ENCODE measurements at places on chromosomes 2 and 18. TPM values are rescaled to one million over a fixed set of nuclear protein-coding genes. Genes with fewer than 3 reads are reported as not detected.

- DNase-seq: no peak
Observed at GRCh38 chr18:61448316-61448715, 115.1 kb downstream of the CDH20 start.

DNA sequence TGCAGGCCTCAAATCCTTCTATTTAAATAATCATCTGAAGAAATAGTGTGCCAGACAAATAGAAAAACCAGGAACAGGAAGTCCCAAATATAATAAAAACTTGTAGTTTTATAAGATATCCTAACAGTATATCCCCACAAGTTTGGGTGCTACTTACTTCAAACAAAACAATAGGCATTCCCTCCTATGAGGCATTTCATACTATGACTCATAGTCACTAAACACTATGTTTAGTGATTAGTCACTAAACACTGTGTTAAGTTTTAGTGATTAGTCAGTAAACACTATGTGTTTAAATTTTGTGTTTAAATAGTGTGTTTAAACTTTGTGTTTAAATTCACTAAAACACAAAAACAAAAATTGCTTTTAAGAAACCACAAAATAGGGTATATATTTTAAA, 407.0 kb upstream of the CDH19 start:
- DNase-seq: peak; percentile 39

Gene ANKRD30BL
- total RNA-seq: not detected

GRCh38 chr2:111209045-111209514, 88.4 kb downstream of the BCL2L11 start:
- peak; percentile 92 for DNase-seq

- DNase-seq: no peak
Observed at GRCh38 chr2:44107086-44107740, 61.5 kb upstream of the PPM1B start.

DNA sequence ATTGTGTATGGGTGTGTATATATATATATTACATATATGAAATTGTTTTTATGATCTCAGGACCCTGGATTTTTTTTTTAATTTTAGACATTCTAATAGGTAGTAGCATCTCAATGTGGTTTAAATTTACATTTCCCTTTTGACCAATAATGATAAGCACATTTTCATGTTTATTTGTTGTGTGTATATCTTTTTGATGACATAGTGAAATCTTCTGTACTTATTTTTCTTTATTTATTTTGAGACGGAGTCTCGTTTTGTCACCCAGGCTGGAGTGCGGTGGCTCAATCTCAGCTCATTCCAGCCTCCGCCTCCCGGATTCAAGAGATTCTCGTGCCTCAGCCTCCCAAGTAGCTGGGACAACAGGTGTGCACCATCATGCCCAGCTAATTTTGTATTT, 35.1 kb upstream of the CYBRD1 start:
- no peak for DNase-seq

Gene DNAJC27
- total RNA-seq: 3.8 TPM

Gene SNTG2
- 0.86 TPM for total RNA-seq

Gene MSH6
- total RNA-seq: 101 TPM

GRCh38 chr2:9950521-9951271, 797 bp upstream of the GRHL1 start:
- DNase-seq: no peak

- DNase-seq: no peak
Observed at GRCh38 chr2:128578406-128579390, 260.0 kb upstream of the HS6ST1 start.

DNA sequence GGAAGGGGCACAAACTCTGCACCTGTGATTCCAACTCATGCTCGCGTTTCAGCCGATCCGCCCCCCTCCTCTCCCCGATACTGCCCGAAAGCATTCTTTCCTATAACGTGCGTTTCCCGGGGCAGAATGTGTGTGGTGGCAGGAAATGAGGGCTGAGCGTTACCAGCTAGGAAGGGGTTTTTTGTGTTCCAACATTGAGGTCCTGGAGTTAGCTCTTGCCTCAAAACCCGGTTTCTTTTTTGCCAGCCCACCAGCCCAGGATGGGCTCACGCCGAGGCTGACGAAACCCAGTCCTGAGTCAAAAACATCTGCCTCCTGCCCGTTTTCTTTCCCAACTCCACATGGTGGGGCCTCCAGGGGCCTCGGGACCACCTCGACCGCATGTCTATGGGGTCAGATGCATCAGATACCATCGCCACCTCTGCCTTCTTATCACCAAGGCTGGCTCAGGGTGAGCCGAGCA, 113.7 kb upstream of the COPS8 start:
- DNase-seq: no peak

DNA sequence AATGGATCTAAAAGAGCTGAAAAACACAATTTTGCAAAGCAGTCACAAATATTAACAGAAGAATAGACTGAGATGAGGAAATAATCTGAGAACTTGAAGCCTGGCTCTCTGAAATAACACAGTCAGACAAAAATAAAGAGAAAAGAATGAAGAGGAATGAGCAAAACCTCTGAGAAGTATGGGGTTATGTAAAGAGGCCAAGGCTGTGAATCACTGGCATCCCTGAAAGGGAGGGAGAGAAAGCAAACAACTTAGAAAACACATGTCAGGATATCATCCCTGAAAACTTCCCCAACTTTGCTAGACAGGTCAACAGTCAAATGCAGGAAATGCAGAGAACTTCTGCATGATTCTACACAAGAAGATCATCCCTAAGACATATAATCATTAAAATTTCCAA, 73.5 kb upstream of the LHCGR start:
- no peak for DNase-seq

DNA sequence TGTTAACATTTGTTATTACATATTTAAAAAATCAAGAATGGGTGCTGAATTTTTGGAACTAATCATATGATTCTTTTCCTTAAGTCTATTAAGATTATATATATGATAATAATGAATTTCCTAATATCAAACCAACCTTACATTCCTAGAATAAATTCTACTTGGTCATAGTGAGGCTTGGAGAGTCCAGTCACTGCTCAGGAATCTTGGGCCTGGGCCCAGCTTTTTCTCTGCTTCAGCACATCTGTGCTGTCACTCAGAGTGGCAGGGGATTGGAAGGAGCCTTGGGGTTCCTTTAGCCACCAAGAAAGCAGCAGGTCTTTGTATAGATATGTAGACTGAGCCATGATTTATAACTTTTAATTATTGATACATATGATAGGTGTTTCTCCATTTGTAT, 19.9 kb upstream of the ZAP70 start:
- DNase-seq: peak; percentile 39

Gene SOWAHC
- 15.1 TPM for total RNA-seq

- no peak for DNase-seq
Observed at GRCh38 chr2:234463626-234464290, 33.1 kb downstream of the ARL4C start.

- no peak for DNase-seq
Observed at GRCh38 chr2:21037671-21038108, 6.2 kb downstream of the APOB start.

GRCh38 chr2:78281164-78281563, 744.3 kb upstream of the REG3G start:
- no peak for DNase-seq

DNA sequence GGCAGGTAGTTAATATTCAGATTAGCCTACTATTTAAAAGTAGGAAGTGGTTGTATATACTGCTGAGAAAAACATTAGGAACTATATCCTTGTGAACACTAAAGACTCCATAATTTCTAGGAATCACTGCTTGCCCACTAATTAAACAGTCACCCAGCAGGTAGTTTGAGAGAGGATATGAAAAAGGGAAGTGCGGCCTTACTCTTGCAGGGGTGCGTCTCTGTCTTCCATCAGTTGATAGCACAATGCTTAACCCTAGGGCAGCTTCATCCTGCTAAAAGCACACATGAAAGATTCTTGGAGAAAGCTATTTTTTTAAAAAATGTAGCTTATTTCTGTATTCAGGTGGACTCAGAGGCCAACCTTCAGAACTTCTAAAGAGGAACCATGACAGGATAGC, 53.1 kb upstream of the ATP5MC3 start:
- DNase-seq: no peak

Gene CCDC178
- not detected for total RNA-seq

DNA sequence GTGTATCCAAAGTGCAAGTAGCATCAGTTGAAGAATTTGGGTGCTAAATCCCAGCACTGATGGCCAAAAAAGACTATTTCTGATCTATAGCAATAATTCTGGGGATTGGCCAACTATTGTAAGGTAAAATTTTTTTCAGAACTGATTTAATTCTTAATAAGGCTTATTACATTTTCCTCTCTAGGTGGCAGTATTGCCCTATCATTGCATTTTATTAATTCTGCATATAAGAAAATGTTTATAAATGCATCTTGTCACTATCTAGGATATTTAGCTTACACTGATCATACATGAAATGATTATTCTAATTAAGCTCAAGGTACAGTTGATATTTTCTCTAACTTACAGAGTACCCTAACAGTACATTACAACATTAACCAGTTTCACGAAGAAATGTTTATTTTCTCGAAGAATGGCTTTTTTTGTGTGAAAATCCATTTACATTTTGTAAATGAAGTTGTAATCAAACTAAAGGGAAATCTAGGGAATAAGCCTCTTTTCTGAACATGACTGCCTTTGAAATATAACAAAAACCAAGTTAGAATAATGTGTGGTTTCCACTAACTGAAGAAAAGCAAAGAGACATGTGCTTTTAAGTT, 11.0 kb downstream of the TTN start:
- DNase-seq: peak; percentile 48

GRCh38 chr2:188478724-188479123, 187.1 kb downstream of the GULP1 start:
- no peak for DNase-seq

Gene GLI2
- 4.7 TPM for total RNA-seq

Gene FZD7
- total RNA-seq: 10.8 TPM

DNA sequence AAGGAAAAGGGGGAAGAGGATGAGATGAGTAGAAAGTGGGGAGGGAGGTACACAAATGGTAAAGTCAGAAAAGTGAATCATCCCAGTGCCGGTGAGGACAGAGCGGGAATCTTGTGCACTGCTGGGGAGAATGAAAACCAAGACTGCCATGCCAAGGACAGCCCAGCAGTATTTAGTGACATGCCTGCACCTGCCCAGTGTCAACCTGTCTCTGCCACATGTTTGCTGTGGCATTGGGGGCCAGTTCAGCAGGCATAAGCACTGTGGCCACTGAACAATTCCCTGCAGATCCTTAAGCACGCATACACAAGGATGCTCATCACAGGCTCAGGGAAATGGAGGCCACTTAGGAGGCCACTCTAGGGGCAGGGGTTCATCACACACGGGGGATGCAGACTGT, 5.2 kb upstream of the KCNK3 start:
- DNase-seq: no peak

DNA sequence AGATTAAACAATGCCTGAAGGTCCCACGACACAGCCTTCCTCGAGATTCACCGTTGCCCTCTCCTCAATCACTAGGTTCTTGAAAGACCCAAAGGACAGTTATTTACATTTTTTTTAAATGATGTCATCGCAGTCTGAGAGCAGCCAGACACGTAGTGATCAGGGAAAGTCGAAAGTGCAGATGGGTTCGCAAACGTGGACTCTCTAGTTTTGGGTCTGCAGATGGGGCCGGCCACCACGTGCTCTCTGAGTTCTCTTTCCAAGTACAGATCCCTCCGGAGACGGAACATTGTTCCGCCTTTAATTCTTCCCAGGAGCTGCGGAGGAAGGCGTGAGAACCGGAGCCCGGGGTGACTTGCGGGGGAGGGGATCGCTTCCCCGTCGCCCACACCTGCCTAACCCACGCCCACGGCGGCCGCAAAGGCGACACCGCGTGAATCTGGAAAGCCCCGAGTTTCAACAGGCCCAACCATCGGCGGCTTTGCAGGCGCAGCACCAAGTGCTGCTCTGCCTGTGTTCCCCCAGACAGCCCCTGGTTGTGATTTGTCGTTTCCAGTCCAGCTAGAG, 54.3 kb downstream of the PKDCC start:
- DNase-seq: peak; percentile 83

DNA sequence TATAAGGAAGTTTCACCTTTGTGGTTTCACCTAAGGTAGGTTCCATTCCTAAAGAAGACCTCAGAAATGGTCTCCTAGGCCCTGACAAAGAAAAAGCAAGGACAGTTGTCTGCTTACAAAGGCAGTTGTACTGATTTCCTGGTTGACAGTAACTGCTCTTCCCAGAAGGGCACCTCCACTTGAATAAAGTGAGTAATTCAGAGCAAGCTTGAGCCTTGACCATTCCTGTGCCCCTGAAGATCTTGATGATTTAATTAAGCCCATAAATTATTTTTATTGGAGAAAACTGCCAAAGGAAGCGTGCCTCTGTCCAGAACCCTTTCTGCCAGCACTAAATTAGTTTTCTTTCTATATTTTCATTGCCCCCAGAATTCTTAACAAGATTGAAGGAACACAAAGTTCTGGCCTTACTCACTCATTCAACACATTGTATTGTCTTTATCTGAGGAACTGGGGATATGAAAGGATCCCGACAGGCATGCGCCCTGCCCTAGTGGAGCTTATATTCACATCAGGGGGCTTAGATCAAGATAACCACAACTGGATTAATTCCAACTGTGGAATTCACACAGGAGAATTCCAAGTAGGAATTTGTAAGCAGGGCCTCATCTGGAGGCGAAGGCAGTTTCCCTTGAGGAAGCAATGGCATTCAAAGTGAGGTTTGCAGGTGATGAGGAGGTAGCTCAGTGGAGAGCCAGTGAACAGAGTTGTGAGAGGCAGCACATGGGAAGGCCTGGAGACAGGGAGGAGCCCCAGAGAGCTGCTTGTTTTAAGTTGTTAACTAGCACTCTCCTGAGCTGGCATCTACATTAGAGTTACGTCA, 21.2 kb downstream of the PTRHD1 start:
- DNase-seq: peak; percentile 49

Gene MTX2
- 108 TPM for total RNA-seq

DNA sequence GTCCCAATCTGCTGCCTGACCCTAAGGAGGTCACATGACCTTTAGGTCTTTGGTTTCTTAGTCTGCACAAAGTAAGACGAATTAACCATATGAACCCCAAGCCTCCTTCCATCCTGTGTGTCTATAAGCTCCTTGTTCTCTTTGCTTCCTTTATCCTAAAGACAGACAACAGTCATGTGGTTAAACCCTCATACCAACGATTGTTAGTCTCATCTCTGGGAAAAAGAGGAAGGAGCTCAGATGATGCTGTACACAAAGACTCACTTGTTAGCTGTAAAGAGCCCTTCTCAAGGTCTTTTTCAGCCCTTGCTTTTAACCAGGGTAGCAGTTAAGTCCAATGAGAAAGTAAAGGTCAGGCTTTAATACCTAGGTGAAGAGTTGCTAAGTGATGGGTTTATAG, 443.7 kb downstream of the TNS1 start:
- DNase-seq: no peak

GRCh38 chr18:24055878-24056277, 41.3 kb downstream of the TTC39C start:
- no peak for DNase-seq
